ENCODE measurements at places on chromosomes 11 and 22.

GRCh38 chr11:76807206-76807875 lies 24.2 kb downstream of the TSKU start:
- DNase-seq, result peak; percentile 81

GRCh38 chr11:1782031-1782590 lies 18.4 kb upstream of the CTSD start:
- DNase-seq, result no peak

GRCh38 chr22:29078869-29079207 lies 6.0 kb downstream of the KREMEN1 start:
- DNase-seq, result no peak

- DNase-seq, result no peak
Measured at GRCh38 chr11:98600786-98601773, 419.7 kb upstream of the CNTN5 start.

DNA sequence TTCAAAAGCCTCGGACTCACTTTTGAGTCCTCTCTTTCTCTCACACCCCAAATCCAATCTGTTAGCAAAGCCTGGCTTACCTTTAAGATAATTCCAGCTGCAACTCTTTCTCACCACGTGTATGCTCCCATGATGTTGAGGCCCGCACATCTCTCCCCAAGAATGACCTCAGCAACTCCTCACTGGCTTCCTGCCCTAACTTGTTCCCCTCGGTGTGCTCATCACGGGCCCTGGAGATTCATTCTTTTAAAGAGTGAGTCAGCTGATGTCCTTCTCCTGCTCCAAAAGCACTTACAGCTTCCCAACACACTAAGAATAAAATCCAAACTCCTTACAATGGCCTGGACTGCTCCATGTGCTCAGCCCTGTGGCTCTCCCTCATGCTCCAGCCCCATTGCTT lies 1041.3 kb downstream of the OPCML start:
- peak; percentile 71 for DNase-seq

GRCh38 chr22:49425356-49425755 lies 402.3 kb downstream of the BRD1 start:
- no peak for DNase-seq

DNA sequence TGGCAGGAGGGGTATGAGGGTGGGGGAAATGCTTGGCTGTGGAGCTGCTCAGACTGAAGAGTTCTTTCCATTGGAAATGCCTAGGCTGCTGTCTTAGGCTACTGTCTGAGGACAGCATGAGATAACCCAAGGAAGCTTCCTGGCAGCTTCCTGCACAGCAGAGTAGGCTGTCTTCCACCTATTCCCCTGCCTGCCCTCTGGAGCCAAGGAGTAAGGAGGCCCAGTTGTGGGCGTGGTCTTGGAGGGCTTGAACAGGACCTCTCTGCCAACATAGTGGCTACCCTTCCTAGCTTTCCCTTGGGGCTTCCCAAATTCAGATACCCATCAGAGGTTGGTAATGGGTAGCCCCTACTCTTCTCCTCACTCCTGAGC lies 25.9 kb downstream of the PHLDB1 start:
- DNase-seq, result no peak

GRCh38 chr11:93623179-93623578 lies 38.3 kb upstream of the CEP295 start:
- DNase-seq, result peak; percentile 27

GRCh38 chr11:2570841-2571597 lies 126.2 kb downstream of the KCNQ1 start:
- DNase-seq, result no peak

DNA sequence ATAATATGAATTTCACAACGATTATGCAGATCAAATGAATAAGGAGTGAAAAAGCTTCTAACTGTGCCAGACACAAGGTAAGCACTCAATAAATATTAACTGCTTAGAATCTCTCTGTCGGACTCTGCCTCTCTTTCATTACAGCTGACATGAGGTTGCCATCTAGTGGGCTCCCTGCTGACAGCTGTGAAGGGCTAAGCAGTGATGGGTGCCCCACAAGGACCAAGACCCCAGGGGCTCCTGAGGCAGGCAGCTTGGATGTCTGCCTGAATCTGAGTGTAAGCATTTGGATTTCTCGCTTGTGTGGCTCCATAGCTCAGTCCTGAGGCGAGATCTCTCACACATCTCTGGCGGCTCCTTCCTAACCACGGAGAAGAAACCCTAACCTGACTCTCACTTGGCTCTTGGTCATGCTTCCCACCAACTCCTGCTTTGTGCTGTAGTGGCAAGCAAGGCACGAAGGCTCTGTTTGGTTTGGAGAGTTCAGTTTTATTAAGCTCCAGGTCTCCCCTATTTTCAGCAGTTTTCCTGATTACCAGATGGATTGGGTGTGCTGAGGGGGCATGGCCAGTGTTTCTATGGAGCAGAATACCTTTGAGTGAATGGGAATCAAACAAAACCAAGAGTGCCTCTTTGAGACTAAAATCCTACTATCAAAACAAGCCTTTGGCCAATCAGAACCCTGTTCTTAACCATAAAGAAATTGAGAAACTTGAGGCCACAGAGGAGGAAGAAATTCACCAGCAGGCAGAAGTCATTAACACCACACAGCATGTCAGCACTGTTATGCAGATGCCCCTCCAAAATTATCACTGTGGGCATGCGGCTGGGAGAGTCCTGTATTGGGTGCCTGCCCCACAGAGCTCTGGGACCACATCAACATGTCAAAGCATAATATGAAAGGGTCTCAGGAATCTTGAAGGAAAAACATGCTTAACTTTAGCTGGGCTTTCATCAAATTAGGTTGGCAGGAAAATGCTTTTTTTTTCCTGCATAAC lies 152.8 kb upstream of the NTM start:
- peak; percentile 9 for DNase-seq

DNA sequence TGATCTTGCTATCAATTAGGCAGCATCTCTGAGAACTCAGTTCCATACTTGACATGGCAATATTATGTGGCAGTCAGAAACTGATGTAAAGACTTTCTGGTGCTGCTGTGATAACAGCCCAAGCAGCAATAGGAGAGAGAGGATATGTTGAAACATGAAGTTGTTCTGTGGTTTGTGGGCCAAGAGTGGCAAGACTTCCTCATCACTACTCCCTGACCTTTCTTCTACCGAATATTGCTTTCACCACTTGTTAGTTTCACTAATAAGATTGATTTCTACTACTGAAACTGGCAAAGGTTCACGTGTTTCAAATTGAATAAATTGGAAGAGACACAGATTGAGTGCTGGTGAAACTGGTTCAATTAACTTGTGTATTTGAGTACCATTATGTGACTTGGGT lies 852.6 kb upstream of the RAG2 start:
- no peak for DNase-seq

GRCh38 chr11:64996327-64996709 lies 453 bp downstream of the BATF2 start:
- no peak for DNase-seq

DNA sequence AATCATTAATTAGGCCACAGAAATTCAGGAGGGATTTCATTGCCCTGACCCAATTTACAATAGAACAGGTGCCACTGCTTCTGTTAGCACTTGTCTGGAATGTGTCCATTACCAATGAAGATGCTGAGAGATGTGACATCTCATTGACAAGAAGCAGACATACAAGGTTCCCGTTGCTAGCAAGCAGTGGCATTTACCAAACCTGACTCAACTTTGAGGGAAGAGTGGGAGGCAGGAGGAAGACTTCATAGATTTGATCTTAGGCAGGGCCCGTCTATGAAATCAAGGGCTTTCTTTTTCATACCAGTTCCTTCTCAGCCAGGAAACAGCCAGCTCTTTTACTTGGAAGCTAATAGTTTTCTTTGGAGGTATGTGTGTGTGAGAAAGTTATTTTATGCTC lies 280.2 kb downstream of the NELL1 start:
- DNase-seq, result no peak

Measured in AG10803 (cell line).